ENCODE measurements at places on chromosomes 7 and 10. TPM values are rescaled to one million over a fixed set of nuclear protein-coding genes. Genes with fewer than 3 reads are reported as not detected.

Gene INPP5F
- polyA plus RNA-seq = 9.6 TPM

Gene BHLHA15
- 413 TPM for polyA plus RNA-seq

Gene NPC1L1
- 0.34 TPM for polyA plus RNA-seq

Gene PTPRZ1
- polyA plus RNA-seq = 1.6 TPM

Gene CLCN1
- polyA plus RNA-seq = not detected

Gene LBX1
- not detected for polyA plus RNA-seq

Gene NPTX2
- 10.3 TPM for polyA plus RNA-seq

Gene CCAR1
- polyA plus RNA-seq = 10.8 TPM

Gene NUTM2A
- 1.0 TPM for polyA plus RNA-seq

Gene FOXK1
- polyA plus RNA-seq = 7.8 TPM

Gene ASZ1
- polyA plus RNA-seq = not detected

Gene HIF1AN
- 9.4 TPM for polyA plus RNA-seq

Gene OR13A1
- 0.04 TPM for polyA plus RNA-seq

Gene OPALIN
- polyA plus RNA-seq = not detected

Gene NRBF2
- polyA plus RNA-seq = 32.6 TPM

Gene SFXN4
- 32.7 TPM for polyA plus RNA-seq

Gene GRID2IP
- 0.03 TPM for polyA plus RNA-seq

Gene SRRM3
- 9.4 TPM for polyA plus RNA-seq

Gene GARIN1A
- polyA plus RNA-seq = 2.6 TPM

Gene VPS37D
- polyA plus RNA-seq = 1.3 TPM

Gene NRCAM
- polyA plus RNA-seq = 2.5 TPM

Gene DLG5
- polyA plus RNA-seq = 14.1 TPM

Gene CDH23
- polyA plus RNA-seq = 15.5 TPM

Gene ZNF12
- 5.4 TPM for polyA plus RNA-seq

Gene SFRP5
- 0.11 TPM for polyA plus RNA-seq

Gene TFEC
- 0.52 TPM for polyA plus RNA-seq

Gene MOGAT3
- not detected for polyA plus RNA-seq

Gene GIMAP7
- 9.3 TPM for polyA plus RNA-seq

Gene RASA4
- 37.6 TPM for polyA plus RNA-seq

Gene POMZP3
- 10.3 TPM for polyA plus RNA-seq

Gene NXPH1
- not detected for polyA plus RNA-seq

Gene LIPF
- polyA plus RNA-seq = 1.3 TPM

Gene ATOH7
- 0.04 TPM for polyA plus RNA-seq

Gene NOS3
- 4.1 TPM for polyA plus RNA-seq

Gene ERVW-1
- polyA plus RNA-seq = not detected

Gene TMEM273
- 41.8 TPM for polyA plus RNA-seq

Gene GHRHR
- 0.12 TPM for polyA plus RNA-seq

Gene SPDYE9
- not detected for polyA plus RNA-seq

Gene STAMBPL1
- polyA plus RNA-seq = 5.4 TPM

Gene COMTD1
- 20.1 TPM for polyA plus RNA-seq

Gene GCK
- 0.56 TPM for polyA plus RNA-seq

Gene CALML5
- polyA plus RNA-seq = not detected

Gene RELN
- polyA plus RNA-seq = 0.59 TPM

Gene PLA2G12B
- polyA plus RNA-seq = not detected

Gene ZNF107
- polyA plus RNA-seq = 1.3 TPM

Gene IQUB
- polyA plus RNA-seq = 0.13 TPM

Gene MUC3A
- 2.5 TPM for polyA plus RNA-seq

Gene SLC26A5
- 0.04 TPM for polyA plus RNA-seq

Gene RBM17
- 93.6 TPM for polyA plus RNA-seq

Gene MACC1
- under 0.01 TPM for polyA plus RNA-seq

Gene CYP3A7
- polyA plus RNA-seq = not detected

Gene MYL10
- polyA plus RNA-seq = not detected

Gene MRC1
- 5.0 TPM for polyA plus RNA-seq

Gene HMX2
- polyA plus RNA-seq = not detected

Gene SAP25
- polyA plus RNA-seq = 2.9 TPM

Gene ITGB8
- 1.5 TPM for polyA plus RNA-seq

Gene INHBA
- 0.07 TPM for polyA plus RNA-seq
